Aortic smooth muscle cell (primary cell): ENCODE measurements at places on chromosomes 13 and 19. TPM values are rescaled to one million over a fixed set of nuclear protein-coding genes. Genes with fewer than 3 reads are reported as not detected.

Gene APOC1
- total RNA-seq, result 0.56 and 0.79 TPM in 2 replicates

Gene ING1
- 11.8 and 20.6 TPM in 2 replicates for total RNA-seq

Gene MUC16
- not detected in 2 replicates for total RNA-seq

Gene LILRB3
- not detected in 2 replicates for total RNA-seq

Gene ZSCAN5A
- total RNA-seq, result 3.4 and 4.7 TPM in 2 replicates

Gene RNF113B
- not detected in 2 replicates for total RNA-seq

Gene CNMD
- not detected in 2 replicates for total RNA-seq

Gene FAM216B
- under 0.01 TPM in 1 of 2 replicates, not detected in the other for total RNA-seq

Gene LRRC63
- not detected in 2 replicates for total RNA-seq

Gene PEG3
- 2.3 and 4.4 TPM in 2 replicates for total RNA-seq

Gene CNFN
- total RNA-seq, result not detected in 2 replicates

Gene USHBP1
- total RNA-seq, result 0.13 and 0.25 TPM in 2 replicates

Gene PEAK3
- total RNA-seq, result not detected in 2 replicates

Gene DACT3
- 3.2 and 7.5 TPM in 2 replicates for total RNA-seq

Gene ZNF224
- 23.1 and 27.4 TPM in 2 replicates for total RNA-seq

Gene COX7A1
- 79.4 and 93.1 TPM in 2 replicates for total RNA-seq

Gene LHB
- not detected in 2 replicates for total RNA-seq

Gene POU4F1
- total RNA-seq, result not detected in 2 replicates

Gene STK24
- 31.0 and 36.8 TPM in 2 replicates for total RNA-seq

Gene ZNF554
- total RNA-seq, result 3.0 and 3.3 TPM in 2 replicates

Gene CBLC
- total RNA-seq, result not detected in 2 replicates

Gene ELSPBP1
- total RNA-seq, result not detected in 2 replicates

Gene CPB2
- total RNA-seq, result not detected in 2 replicates

Gene NFILZ
- not detected in 2 replicates for total RNA-seq

Gene S1PR4
- not detected in 2 replicates for total RNA-seq

Gene PMIS2
- total RNA-seq, result not detected in 2 replicates

Gene ACP7
- 0.12 TPM in 1 of 2 replicates, not detected in the other for total RNA-seq

Gene MED25
- total RNA-seq, result 16.5 and 16.6 TPM in 2 replicates

Gene NLRP12
- under 0.01 TPM in 1 of 2 replicates, not detected in the other for total RNA-seq

Gene PTH2
- not detected in 2 replicates for total RNA-seq

Gene GARIN5B
- not detected in 2 replicates for total RNA-seq

Gene ADGRL1
- total RNA-seq, result 2.4 and 3.3 TPM in 2 replicates

Gene MBD3L5
- not detected in 2 replicates for total RNA-seq

Gene ZNF415
- total RNA-seq, result 12.7 and 12.9 TPM in 2 replicates

Gene TNNT1
- 1.2 and 1.7 TPM in 2 replicates for total RNA-seq

Gene NBEA
- total RNA-seq, result 9.6 and 10.7 TPM in 2 replicates

Gene TPTE2
- not detected in 2 replicates for total RNA-seq

Gene IFNL1
- total RNA-seq, result not detected in 2 replicates

Gene COG3
- total RNA-seq, result 30.4 and 33.4 TPM in 2 replicates

Gene SHISA2
- total RNA-seq, result under 0.01 TPM in 1 of 2 replicates, not detected in the other

Gene TNFSF11
- total RNA-seq, result 0.12 TPM in 1 of 2 replicates, not detected in the other

Gene ZNF730
- total RNA-seq, result 0.93 and 1.3 TPM in 2 replicates

Gene ERF
- 19.8 and 23.5 TPM in 2 replicates for total RNA-seq

Gene NAPA
- 96.4 and 113 TPM in 2 replicates for total RNA-seq

Gene MYH14
- total RNA-seq, result not detected in 2 replicates

Gene CNN1
- total RNA-seq, result 0.81 and 1.7 TPM in 2 replicates

Gene RAX2
- not detected in 2 replicates for total RNA-seq

Gene ZNF99
- not detected in 2 replicates for total RNA-seq

Gene CASP14
- not detected in 2 replicates for total RNA-seq

Gene ZNF563
- 4.1 and 4.6 TPM in 2 replicates for total RNA-seq

Gene NLRP4
- total RNA-seq, result not detected in 2 replicates

Gene SLC17A7
- under 0.01 and 0.19 TPM in 2 replicates for total RNA-seq

Gene ZNF536
- not detected in 2 replicates for total RNA-seq

Gene GPR183
- not detected in 2 replicates for total RNA-seq

Gene DAND5
- 0.12 and 0.13 TPM in 2 replicates for total RNA-seq

Gene OR7A5
- not detected in 2 replicates for total RNA-seq

Gene AMER2
- not detected in 2 replicates for total RNA-seq

Gene CALR3
- 0.06 TPM in 1 of 2 replicates, not detected in the other for total RNA-seq

Gene ZNF534
- 0.25 TPM in 1 of 2 replicates, not detected in the other for total RNA-seq

Gene CEACAM19
- total RNA-seq, result 1.8 and 4.9 TPM in 2 replicates
